ENCODE measurements at places on chromosomes 1 and 21. TPM values are rescaled to one million over a fixed set of nuclear protein-coding genes. Genes with fewer than 3 reads are reported as not detected.

The GIPC2 gene
- total RNA-seq, result 30.9 TPM

The FAM151A gene
- total RNA-seq, result not detected

The PADI3 gene
- not detected for total RNA-seq

The PAQR6 gene
- total RNA-seq, result 0.36 TPM

The ZSWIM5 gene
- total RNA-seq, result 0.65 TPM

The GJA9 gene
- not detected for total RNA-seq

Measured in thoracic aorta endothelial cell (primary cell).